Stimulated activated CD8-positive, alpha-beta memory T cell treated with anti-CD3 and anti-CD28 coated beads, Interleukin-4, amount 100 ng/mL, for 1 hour (primary cell): ENCODE measurements at places on chromosomes 3 and 15.

GRCh38 chr3:126131881-126132750, 48.2 kb upstream of the SLC41A3 start:
- no peak for DNase-seq

DNA sequence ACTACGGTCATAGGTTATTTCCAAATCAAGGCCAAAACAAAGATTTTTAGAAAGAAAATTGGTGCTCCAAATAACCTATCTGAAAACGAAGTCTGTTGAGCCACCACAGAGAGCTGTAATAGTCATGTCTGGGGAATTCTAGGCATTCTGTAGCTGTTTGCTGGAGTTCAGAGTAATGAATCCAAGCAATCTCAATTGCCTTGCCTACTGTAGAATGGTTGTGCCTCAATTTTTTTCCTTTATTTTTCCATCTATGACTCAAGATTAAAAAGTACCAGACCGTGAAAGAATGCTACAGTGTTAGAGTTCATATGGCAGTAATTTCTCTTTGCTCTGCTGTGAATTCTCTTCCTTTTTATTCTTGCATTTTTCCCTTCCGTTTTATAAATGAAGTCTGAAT, 1007.2 kb upstream of the ALCAM start:
- DNase-seq = no peak

GRCh38 chr3:126556637-126557414, 1.9 kb downstream of the C3orf22 start:
- no peak for DNase-seq

- DNase-seq = no peak
Measured at GRCh38 chr3:128176276-128176833, 23.1 kb downstream of the EEFSEC start.

DNA sequence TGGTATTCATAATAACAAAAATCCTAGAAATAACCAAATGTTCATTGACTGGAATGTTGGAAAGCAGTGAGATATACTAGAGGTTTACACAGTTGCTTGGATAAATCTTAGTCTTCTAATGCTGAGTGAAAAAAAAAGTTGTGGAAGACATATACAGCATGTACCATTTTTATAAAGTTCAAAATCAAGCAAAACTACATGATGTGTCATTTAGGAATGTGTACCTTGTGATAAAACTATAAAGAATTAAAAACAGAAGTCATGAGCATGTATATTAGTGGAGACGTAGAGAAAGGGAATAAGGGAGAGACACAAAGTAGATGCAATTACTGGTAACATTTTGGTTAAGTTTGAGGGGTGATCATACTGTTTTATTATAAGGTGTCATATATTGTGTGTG, 45.2 kb downstream of the FBXL2 start:
- no peak for DNase-seq

DNA sequence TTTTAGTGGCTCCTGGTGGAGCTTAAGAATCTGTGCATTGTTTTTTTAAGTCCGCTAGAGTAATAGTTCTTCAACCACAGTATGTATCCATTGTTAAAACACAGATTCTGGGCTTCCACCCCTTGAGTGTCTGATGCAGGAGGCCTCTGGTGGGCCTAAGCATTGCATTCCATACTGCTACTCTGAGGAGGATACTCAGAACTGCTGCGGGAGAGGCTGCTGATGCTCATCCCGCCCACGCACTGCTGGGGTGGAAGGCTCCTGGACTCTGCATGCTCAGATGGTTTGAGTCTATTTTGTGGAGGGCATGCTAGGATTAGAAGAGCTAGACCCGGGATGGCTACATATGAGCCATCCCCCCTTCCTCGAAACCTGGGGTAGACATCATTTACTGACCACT, 74.4 kb downstream of the THSD4 start:
- no peak for DNase-seq

DNA sequence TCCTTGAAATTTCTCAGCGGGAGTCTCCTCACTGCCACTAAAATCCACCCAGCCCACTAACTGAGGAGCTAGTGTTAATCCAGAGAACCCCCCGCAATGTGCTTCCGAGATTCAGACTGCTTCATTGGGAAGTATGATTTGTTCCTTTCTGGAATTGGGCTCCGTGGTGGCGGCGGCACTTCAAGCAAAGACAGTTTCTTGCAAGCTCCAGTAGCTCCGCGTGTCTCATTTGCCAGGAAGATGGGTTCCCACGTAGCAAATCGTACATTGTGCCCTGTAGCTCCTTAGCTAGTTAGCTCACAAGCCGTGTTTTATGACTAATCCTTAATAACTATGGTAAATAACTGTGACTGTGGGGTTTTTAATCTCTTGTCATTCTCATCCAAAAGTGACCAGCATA, 45.4 kb downstream of the SLC6A1 start:
- no peak for DNase-seq

- DNase-seq = no peak
Measured at GRCh38 chr3:59246719-59247401, 197.0 kb upstream of the CFAP20DC start.

GRCh38 chr3:158098309-158098639, 7.9 kb downstream of the SHOX2 start:
- no peak for DNase-seq

DNA sequence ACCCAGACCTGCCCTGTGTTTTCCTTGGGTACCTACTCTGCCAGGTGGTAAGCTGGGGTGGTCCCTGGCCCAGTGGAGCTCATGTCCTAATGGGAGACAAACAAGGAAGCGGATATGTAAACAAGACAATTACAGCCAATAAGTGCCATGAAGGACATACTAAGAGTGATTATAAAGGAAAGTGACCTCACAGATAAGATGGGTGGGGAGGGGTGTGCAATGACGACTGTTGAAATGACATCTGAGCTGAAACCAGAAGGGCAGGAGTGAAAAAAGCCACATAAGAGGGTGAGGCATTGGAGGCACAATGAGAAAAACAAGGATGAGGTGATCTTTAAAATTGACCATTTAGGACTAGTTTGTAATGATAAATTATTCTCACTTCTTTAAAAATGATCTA, 336.2 kb upstream of the IL12A start:
- DNase-seq = no peak

GRCh38 chr3:142941373-142942123, 21.9 kb downstream of the PAQR9 start:
- DNase-seq = no peak

- DNase-seq = no peak
Measured at GRCh38 chr15:43218908-43219706, 1.7 kb downstream of the EPB42 start.

DNA sequence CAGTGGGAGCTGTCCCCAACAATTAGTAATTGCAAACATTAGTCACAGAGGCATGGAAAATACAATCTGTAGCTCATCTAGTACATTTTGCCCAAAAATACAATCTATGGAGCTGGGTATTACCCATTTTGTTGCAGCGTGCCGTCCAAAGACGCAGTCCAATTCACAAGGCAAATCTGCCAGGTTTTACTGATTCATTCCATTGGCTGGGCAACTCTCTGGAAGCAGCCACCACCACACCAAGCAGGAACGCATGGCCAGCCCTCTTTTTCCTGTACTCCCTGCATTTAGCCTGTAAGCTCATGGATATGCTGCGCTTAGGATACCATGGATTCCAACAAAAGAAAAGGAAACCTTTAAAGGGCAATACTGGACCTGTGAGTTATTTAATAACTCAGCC, 60.5 kb upstream of the ARRDC4 start:
- DNase-seq = no peak

- no peak for DNase-seq
Measured at GRCh38 chr3:194748225-194748624, 62.5 kb downstream of the FAM43A start.

DNA sequence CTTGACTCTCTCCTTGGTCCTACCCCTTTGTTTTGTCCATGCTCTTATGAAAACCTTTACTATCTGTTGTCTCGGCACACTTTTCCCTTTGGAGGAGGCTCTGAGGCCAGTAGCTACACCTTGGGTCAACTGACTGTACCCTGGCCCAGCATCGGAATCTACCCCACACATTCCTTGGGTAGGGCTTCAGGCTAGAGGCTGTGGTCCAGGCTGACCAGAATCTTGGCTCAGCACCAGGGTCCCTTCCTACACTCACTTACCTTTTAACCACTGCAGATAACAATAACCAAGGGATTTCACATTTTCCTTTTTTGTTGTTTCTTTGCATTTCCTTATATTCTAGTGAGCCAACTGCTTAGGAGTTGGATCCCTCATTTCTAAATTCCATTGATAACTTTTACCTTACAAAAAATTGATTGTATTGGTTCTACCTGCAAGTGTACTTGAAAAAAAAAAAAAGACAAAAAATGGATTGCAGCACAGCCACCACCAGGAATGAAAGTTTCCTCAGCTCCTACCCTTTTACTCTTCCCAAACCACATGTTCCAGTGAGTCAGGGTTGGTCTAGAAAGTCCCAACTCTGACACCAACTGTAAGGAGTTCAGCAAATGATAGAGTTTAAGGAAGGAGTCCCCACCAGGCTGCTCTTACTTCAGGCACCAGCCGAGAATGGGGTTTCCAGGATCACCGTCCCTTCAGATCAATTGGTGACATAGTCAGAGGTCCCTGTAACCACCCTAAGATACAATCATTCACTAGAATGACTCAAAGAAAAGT, 95.6 kb downstream of the FBLN2 start:
- no peak for DNase-seq

DNA sequence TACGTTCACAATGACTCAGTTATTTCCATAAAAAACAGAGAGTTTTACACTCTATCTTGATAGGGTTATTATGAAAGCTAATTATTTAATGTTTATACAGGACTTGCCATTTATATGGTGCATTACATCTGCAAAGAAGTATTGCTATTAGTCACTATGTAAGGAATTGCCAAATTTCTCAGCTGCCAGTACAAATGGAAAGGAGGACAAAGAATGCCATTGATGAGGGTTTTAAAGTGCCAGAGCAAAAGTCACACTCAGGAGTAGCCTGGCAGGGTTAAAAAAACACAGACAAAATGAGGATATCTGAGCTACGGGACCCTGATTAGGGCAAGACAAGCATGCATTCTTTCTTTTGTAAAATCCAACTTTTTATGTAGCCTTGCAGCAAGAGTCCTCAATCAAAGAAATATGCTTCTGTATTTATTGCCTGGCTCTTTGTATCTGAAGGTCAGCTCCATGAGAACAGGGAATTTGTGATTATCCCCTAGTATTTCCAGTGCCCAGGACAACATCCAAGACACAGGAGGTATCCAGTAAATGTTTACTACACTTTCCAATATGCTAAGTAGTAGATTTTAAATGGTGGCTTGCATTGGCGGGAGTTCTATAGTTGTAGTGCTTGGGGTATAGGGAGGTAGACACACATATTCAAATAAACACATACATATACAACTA, 1013.6 kb downstream of the ROBO1 start:
- no peak for DNase-seq

DNA sequence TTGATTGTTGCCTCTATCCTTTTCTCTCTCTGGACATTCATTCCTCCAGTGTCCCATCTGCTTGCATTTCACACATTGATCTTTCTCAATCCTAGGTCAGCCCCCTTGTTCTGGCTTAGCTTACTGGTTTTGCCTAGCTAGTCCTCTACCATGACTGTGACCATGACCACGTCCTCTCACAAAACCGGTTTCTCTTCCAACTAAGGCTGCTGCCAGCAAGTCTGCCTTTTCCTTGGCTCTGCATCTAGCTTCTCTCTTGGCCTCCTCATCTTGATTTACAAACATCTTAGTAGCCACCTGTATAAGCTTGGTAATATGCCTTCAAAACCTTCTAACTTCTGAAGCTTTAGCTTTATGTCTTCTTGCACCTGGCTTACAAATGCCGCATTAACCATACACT, 167.2 kb downstream of the STXBP5L start:
- DNase-seq = no peak

DNA sequence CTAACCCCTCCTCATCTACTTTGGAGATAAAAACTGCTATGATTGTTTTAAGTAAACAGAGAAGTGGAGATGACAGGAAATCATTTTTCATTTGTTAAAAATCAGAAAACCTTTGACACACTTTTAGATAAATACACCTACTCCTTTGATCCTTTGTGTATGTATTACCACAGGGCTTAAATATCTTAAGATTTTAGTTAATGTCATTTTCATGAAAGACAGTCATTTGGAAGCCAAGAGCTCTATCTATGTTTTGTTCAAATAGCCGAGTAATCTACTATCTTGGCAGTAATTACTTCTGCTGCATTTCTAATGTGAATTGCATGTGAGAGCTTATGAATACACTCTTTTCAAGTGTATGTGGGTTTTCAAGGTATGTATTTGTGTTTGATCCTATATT, 2.0 kb downstream of the ARPP21 start:
- no peak for DNase-seq

- DNase-seq = no peak
Measured at GRCh38 chr3:194395212-194395611, 3.9 kb downstream of the GP5 start.

DNA sequence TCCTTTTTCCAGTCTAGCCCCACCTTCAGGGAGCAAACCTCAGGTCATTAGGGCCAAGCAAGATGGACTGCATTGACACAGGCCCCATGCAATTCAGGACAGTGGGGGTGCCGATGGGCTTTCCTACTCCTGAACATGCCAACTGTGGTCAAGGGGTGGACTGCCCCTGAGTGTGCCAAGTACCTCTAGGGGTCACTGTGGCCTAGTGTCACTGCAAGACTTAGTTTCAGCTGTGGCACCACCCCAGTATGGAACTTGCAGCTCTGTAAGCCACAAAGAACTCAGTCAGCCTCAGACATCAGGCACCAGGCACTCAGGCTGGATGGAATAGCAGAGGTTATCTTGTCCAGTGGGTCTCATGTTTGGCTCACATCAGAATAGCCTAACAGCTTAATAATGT, 32.3 kb downstream of the EXOG start:
- DNase-seq = no peak

GRCh38 chr3:140523600-140523999, 154.3 kb upstream of the TRIM42 start:
- DNase-seq = no peak

- DNase-seq = no peak
Measured at GRCh38 chr15:80199366-80199765, 46.6 kb downstream of the FAH start.

DNA sequence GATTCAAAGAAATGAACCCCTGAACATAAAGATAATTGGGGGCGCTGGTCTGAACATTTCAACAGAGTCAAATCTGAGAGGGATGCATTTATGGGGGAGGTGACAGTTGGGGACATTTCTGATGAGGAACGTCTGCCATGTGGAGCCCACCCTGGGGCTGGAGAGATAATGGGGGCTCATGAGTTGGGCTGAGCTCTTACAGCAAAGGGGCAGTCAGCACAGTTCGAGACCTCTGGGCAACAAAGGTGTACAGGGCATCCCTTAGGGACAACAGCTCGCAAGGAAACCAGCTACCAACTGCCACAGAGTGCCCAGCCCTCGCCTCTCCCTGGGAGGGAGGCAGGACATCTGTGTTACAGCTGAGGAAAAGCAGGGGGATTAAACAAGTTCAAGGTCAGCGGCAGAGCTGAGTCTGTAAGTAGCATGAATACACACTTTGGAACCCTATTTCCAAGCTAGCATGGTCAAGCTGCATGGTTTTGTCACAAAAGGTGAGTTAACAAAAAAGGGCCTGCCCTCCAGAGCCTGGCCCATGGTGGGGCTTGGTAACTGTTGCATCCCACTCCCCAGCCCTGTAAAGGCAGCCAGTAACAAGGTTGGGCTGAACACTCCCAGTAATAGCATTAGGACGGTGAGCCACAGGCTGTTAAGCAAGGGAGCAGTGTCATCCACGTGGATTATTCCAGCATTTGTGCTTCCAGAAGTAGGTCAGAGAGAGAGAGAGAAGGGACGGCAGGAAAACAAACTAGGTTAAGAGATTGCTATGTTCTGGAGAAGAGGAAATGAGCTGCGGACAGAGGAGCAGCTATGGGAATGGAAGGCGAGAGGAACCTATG, 4.3 kb downstream of the GNB5 start:
- DNase-seq = no peak
